Mesendoderm (in vitro differentiated cells): ENCODE measurements at places on chromosomes 16 and 17.

DNA sequence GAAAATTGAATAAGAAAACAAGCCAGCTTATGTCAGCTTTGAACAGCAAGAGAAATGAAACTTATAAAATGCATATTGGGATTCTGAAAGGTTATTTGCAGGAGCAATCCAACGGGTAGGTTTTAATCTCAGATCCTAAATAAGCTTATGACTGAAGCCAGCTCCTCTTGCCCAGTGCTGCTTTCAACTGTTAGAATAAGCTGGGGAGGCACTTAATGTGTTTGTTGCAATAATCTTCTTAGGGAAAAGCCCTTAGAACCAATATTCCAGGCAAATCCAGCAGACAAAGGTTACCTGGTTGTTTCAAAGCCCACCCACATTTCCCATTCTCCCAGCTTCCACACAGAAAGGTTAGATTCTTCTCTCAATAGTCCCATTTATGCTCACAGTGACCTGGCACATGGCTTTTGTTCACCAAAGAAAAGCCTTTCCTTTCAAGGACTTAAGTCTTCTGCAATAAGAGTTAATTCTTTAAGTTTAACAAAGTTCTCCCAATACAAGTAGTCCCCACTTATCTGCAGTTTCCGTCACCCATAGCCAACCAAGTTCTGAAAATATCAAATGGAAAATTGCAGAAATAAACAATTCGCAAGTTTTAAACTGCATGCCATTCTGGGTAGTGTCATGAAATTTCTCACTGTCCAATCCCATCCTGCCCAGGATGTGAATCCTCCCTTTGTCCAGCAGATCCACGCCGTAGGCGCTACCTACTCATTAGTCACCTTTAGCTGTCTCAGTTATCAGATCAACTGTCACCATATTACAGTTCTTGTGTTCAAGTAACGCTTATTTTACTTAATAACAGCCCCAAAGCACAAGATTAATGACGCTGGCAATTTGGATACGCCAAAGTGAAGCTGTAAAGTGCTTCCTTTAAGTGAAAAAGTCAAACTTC, 5.9 kb downstream of the TEX2 start:
- no peak for DNase-seq

- peak; percentile 16 for DNase-seq
These were observed 33.7 kb downstream of the IST1 start for GRCh38 chr16:71929048-71929447.

- no peak for DNase-seq
These were observed 107.3 kb upstream of the MAF start for GRCh38 chr16:79707876-79708275.

DNA sequence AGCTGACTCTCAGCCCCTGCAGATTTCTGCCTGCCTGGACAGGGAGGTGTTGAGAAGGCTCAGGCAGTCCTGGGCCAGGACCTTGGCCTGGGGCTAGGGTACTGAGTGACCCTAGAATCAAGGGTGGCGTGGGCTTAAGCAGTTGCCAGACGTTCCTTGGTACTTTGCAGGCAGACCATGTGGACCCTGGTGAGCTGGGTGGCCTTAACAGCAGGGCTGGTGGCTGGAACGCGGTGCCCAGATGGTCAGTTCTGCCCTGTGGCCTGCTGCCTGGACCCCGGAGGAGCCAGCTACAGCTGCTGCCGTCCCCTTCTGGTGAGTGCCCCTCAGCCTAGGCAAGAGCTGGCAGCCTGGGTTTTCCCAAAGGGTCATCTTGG, 3.9 kb downstream of the GRN start:
- DNase-seq: no peak

DNA sequence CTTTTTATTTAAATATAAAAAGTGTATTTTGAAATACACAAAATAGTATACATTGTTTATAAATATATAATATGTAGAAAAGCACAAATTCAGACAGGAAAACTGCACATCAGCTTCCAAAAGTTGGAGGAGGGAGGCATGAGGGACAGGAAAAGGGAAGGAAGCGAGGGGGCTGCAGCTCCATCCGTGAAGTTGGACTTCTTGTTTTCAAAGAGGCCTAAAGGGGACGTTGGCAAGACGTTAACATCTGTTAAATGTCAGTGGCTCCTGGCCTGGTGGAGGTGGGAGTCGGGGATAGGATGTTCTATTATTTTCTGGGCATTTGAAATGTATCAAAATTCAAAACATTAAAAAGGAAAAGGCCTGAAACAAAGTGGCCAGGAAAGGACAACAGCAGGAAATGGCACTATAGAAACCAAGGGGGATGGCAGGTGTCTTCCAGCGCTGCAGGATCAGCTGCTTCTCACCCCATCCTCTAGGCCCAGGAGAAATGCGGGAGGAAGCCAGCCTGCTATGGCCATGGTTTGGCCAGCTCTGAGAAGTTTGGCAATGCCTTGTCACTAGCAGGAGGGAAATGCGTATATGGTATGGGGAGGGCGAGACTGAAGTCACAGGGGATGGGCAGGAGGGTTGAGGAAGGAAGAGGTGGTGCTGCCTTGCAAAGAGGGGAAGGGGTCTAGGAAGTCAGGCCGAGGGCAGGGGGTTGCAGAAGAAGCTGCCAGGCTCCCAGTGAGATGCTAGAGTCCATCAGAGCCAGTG, 6.4 kb downstream of the CMTM2 start:
- no peak for DNase-seq

- DNase-seq: peak; percentile 39
These were observed 646 bp downstream of the RABEP1 start for GRCh38 chr17:5282642-5283217.

- DNase-seq: no peak
These were observed 98.0 kb downstream of the CDK5R1 start for GRCh38 chr17:32584792-32585191.

- DNase-seq: peak; percentile 87
These were observed at the start of gene PIK3R5 for GRCh38 chr17:8965394-8966168. TSS of gene PIK3R5 (minus strand) at chr17:8965707. CDS start at chr17:8911494, 54,213 bp downstream.

GRCh38 chr16:77469634-77470033, 34.8 kb upstream of the ADAMTS18 start:
- no peak for DNase-seq

DNA sequence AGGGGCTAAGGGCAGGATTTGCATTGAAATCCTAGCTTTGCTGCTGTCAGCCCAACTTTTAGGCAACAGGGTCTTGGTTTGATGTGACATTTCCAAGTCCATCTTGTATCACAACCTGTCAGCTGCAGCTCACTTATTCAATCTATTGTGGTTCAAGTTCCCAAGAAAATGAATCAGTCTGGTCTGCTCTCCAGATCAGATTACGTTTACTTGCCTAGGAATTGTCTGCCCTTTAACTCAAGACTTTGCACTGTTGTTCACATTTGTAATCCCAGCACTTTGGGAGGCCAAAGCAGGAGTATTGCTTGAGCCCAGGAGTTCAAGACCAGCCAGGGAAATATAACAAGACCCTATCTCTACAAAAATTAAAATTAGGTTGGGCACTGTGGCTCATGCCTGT, 10.0 kb downstream of the STX4 start:
- no peak for DNase-seq

DNA sequence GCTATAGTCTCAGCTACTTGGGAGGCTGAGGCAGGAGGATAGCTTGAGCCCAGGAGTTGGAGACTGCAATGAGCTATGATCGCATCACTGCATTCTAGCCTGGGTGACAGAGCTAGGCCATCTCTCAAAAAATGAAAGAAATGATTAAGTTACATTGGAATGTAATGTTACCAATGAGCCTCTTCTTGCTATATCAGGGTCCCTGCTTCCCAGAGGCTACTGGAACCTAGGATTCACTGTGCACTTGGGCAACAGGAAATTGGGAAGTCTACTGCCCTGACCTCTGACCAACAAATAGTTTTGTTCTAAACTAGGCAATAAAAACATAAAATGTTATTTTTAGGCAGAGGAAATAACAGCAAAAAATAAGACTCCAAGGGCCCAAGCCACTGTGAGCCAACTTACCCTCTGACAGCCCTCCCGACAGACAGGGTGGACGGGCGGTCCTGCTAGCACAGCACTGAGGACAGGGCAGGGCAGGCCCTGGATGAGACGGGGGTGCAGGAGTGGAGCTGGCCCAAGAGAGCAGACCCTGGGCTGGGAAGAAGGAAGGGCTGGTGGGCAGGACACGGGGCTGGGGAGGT, 27.5 kb downstream of the NSMCE1 start:
- DNase-seq: no peak

- DNase-seq: no peak
These were observed 145.5 kb downstream of the NTN1 start for GRCh38 chr17:9166788-9167187.

DNA sequence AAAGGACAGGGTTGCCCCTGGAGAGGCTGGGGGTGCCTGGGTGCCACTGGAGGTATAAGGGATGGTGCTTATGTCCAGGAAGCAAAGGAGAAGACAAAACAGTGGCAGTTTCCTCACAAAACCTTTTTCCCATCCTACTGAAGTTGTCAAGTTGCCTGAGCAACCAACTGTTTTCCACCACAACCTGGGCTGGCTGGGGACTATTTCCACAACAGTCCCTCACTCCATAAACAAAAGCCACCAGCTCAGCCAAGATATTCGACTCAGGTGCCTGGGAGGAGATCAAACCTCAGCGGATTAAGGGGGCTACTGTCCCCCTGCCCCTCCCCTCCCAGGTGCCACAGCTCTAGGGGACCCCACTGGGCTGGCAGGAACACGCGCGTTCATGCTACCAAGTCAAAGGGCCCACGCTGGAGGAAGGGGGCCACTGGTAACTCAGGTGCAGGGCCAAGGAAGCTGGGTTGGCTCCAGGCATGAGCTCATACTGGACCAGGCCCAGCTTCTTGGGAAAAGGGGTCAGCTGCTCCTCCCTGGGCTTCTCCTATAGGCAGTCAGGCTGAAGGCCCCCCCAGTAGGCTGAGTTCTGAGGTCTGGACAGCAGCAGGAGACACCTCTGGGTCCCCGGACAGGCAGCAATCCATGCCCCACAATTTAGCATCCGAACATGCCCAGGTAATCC, 45.7 kb upstream of the MRPS23 start:
- peak; percentile 70 for DNase-seq

DNA sequence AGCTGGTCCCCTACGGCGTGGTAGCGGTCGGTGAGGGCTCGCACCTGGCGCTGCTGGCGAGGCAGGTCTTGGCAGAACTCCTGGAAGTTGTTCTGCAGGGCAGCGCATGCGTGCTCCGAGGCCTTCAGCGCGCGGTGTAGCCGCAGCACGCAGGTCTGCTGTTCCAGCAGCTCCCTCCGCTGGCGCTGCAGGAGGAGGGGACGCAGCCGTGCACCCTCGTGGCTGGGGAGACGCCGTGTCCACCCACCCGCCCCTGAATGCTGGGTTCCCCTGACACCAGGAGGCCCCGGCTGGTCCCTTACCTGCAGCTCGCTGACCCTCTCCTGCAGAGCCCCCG, 12.2 kb downstream of the EVPL start:
- no peak for DNase-seq

DNA sequence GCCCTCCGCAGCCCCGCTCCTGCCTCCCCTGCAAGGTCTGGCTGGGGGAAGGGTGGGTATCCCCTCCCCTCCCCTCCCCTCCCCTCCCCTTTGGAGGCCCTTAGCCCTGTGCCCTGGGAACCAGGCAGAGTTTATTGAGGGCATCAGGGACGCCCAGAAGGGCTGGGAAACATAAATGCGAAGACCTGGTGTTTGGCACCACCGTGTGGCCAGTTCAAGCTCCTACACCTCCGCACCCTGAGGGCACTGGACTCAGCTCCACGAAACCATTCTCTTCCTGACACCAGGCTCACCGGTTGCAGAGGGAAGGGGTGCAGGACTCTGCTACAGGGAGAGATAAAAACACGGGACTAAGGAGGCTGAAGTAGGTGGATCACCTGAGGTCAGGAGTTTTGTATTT, 1.0 kb upstream of the AIPL1 start:
- DNase-seq: peak; percentile 79

DNA sequence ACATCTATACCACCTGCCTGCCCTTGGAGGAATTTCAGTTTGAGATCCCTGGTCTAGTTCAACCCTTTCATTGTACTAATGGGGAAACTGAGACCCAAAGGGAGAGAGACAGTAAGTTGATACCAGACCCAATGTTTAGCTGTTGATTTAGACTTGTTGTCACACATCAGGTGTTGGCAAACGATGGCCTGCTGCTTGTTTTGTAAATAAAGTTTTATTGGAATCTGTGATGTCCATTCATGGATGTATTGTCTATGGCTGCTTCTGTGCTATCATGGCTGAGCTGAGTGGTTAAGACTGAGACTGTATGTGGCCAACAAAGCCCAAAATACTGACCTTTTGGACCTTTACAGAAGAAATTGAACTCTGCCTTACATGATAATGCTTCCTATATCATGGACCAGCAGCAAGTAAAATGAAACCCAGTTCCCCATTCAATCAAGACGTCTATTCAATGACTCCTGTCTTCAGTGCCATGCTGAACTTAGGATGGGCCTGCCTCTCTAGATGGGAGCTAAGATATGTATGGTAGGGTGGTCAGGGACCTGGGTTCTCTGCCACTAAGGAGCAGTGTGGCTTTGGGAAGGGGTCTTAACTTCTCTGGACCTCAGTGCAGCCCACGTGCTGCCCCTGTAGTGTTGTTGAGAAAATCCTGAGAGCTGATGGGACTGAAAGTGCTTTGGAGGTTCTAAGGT, 111.0 kb downstream of the IRX5 start:
- no peak for DNase-seq

DNA sequence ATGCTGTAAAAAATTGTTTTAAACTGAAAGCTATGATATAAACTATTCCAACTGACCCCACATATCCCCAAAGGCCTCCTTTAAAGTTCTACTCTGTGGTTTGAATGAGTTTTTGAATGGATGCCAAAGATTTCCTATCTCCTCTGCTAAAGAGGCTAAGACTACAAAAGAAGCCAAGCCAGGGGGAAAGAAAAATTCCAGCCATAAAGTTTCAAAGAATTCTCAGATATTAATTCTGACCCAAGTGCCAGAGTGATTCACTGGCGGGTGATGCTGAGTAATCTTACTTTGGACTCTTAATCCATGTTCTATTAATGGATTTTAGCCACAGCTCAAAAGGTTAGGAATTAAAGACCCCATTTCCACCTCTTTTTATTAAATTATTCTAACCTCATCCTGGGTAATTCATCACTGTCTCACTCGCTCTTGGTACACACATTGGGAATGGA, 60.7 kb downstream of the HS3ST3A1 start:
- DNase-seq: no peak

DNA sequence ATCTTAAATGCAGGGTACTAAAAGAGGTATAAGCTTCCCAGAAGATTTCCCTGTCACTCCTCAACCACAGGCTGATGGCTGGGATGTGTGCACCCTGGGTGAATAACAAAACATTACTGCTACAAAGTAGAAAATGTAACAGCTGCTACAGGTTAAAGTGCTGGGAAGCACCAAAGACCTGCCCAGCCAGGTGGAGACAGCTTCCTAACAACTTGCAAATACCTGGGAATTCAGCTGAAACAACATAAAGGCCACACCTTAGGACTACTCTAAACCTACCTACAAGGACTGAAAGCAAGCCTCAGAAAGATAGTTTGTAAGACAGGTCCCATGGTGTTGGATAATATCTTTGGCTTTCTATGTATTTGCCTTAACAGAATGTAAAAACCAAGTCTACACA, 118.5 kb downstream of the CEP112 start:
- DNase-seq: no peak
